Mammary epithelial cell (primary cell): ENCODE measurements at places on chromosomes 1 and 21. TPM values are rescaled to one million over a fixed set of nuclear protein-coding genes. Genes with fewer than 3 reads are reported as not detected.

DNA sequence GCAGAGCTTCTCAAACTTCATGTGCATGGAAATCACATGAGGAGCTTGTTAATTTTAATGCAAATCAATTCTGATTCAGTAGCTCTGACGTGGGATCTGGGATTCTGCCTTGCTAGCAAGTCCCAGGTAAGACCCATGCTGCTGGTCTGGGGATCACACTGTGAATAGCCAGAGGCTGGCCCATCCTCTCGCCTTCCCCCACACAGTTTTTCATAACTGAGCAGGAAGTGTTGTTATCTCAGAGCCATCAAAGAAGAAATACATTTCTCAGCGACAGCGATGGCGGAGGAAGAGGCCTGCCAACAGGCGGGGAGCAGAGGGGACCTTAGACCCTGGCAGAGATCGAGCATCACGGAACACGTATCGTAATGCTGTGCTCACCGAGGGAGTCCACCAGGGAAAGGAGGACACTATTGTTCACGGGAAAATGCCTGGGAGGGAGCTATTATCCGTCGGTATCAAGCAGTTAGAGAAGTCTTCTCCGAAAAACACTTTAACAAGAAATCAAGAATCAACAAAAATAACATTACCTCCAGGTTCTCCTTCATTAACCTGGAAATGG is 268.9 kb upstream of the TMEM51 start:
- DNase-seq: no peak

Gene LMX1A
- total RNA-seq: not detected in 2 replicates

Gene ACBD3
- total RNA-seq: 53.2 TPM

Gene SLC16A4
- total RNA-seq: 29.4 and 39.8 TPM in 2 replicates
